B cell (primary cell): ENCODE measurements at places on chromosomes 1 and 21. TPM values are rescaled to one million over a fixed set of nuclear protein-coding genes. Genes with fewer than 3 reads are reported as not detected.

DNA sequence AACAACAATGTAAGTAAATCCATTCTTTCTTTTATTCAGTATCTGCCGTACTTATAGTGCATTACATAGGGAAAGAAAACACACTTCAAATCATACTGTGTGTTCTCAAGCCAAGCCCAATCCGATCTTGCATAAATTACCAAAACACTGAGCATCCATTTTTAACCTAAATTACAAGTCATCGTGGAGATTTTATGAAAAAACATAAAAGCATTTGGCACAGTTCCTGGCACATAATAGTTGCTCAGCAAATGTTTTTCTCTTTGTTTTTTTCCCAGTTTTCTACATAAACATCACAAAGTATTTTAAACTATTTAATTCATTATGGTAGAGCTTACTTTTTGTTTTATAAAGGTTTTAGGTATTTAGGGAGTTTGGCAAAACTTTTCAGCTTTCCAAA, 48.1 kb upstream of the LRRC8C start:
- H3K27me3 ChIP-seq: no peaks in the 10 kb centered on the region
- H3K27ac ChIP-seq: no peak overlapping the region
- no peaks in the 10 kb centered on the region for H3K4me1 ChIP-seq
- no peak for DNase-seq

Gene OR6K3
- not detected in 2 replicates for polyA plus RNA-seq

DNA sequence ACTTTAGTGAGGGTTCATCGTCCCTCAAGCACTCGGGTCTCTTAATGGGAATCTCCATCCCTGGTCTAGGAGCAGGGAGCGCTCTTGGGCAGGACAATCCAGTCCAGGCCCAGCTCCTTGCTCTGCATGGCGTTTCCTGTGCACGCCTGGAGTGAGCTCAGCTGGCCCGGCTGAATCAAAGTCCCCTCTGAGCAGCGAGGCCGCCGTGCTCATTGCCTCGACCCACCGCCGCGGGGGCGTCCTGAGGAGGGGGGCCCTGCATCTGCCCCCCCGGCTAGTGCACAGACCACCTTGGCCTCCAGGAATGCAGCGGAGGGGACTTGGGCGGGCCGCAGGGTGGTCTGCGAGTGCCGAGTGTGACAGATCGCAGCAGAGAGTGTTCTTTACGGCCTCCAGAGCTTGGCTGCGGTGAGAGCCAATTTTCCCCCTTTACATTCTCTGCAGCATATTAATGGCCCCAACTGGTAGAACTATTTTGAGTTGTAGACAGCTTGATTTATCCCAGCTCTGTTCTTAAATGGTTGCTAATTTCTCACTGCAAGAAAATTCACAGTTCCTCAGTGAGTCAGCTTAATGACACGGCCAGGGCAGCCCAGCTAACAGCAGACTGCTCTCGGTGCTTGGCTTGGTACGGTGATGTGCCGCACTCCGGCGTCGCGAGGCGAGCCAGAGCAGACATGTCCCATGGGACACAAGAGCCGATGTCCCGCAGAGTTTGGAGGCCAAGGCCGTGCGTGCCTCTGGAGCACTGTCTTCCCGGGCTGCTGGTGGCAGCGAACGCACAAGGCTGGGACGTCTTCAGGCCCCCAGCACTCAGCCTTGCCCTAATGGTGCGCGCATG, 39.8 kb downstream of the SNAP47 start:
- no peak overlapping the region for H3K27ac ChIP-seq
- H3K36me3 ChIP-seq: no peaks in the 10 kb centered on the region
- H3K27me3 ChIP-seq: no peaks in the 10 kb centered on the region
- H3K4me1 ChIP-seq: no peaks in the 10 kb centered on the region

GRCh38 chr1:31112266-31112935, 46.9 kb upstream of the PUM1 start:
- H3K27me3 ChIP-seq: no peaks in the 10 kb centered on the region
- no peak for DNase-seq
- peaks cover 5% of the 10 kb centered on the region for H3K4me1 ChIP-seq
- no peaks in the 10 kb centered on the region for H3K36me3 ChIP-seq

Gene MCOLN2
- 8.1 and 23.9 TPM in 2 replicates for polyA plus RNA-seq

DNA sequence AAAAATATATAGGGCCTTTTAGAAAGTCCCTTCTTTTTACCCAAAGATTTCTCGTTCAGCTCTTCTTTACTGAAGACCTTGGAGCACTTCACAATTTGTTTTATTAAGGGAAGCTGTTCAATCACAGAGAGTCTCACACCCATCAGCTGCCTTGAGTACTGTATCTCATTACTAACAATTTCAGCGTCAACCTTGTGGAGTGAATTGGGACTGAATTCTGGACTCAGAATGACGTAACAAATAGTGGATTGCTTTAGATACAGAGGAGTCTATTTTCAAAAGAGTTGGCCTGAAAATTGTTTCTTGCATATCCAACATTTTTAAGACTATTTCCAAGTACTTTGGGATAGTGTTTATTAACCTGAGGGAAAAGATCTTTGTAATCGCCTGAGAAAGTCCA, 7.9 kb downstream of the MAP10 start:
- H3K4me3 ChIP-seq: no peak overlapping the region
- H3K27ac ChIP-seq: no peak overlapping the region
- H3K4me1 ChIP-seq: no peaks in the 10 kb centered on the region
- H3K36me3 ChIP-seq: no peaks in the 10 kb centered on the region
- no peaks in the 10 kb centered on the region for H3K27me3 ChIP-seq

DNA sequence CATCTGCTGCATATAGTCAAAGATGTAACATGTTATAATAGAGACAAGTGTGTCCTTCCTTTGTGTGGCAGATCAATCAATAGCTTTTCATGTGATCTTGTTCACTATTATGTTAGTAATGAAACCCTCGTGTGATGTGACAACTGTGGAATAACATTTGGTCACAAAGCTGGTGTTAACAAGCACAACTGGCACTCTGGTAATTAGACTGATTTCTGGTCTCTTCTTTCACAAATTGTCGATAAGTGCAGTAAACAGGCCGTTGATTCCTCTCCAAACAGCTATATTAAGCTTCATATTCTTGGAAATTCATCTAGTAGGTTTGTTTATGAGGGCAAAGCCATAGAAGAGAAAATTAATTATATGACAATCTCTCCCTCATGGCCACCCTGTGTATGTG, 616.7 kb upstream of the PTBP2 start:
- no peak overlapping the region for H3K27ac ChIP-seq
- H3K4me3 ChIP-seq: no peak overlapping the region
- no peaks in the 10 kb centered on the region for H3K36me3 ChIP-seq
- no peaks in the 10 kb centered on the region for H3K27me3 ChIP-seq

GRCh38 chr1:40876891-40877290, 14.7 kb upstream of the CITED4 start:
- H3K27me3 ChIP-seq: no peaks in the 10 kb centered on the region
- H3K36me3 ChIP-seq: no peaks in the 10 kb centered on the region
- DNase-seq: no peak
- H3K4me1 ChIP-seq: no peaks in the 10 kb centered on the region

DNA sequence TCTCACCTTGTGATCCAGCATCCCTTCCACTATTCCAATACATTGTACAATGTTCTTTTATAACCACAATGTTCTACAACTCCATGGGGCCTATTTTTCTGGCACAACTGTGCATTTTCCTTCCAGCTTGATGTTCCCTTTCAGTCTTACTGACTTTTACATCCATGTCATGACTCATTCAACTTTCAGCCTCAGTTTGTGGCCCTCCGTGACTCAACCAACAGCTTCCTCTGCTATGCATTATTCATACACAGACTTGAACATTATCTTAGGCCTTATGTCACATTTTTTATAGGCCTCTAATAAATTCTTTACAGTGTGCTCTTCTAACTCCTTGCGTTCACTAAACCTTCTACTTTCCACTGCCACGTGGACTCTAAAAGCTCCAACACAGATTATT, 119.4 kb upstream of the PRMT6 start:
- H3K4me3 ChIP-seq: no peak overlapping the region
- no peaks in the 10 kb centered on the region for H3K4me1 ChIP-seq
- H3K27ac ChIP-seq: no peak overlapping the region
- DNase-seq: no peak
- H3K27me3 ChIP-seq: no peaks in the 10 kb centered on the region

- H3K4me1 ChIP-seq: peaks cover 61% of the 10 kb centered on the region
- peak overlapping the region; percentile 21 for H3K27ac ChIP-seq
- H3K36me3 ChIP-seq: peaks cover 5% of the 10 kb centered on the region
Observed at GRCh38 chr1:26696654-26697430, 1.0 kb downstream of the ARID1A start.

DNA sequence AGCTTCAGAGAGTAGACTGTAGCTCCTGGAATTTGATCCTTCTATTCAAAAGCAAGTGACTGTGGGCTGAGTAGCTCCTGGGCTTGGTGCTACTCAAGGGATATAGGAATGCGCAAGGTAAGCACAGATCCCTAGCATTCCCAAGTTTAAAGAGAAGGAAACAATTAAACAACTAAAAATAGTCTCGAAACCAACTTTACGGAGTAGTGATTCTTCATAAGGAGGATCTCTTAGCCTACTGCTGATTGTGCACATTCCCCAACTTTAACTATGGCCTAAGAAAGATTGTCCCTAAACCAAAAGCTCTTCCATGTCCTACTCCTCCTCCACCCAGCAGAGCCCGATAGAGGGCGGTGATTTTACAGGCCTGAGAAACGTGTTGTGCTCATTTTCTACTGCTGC, 226.5 kb upstream of the CAMK1G start:
- H3K27ac ChIP-seq: no peak overlapping the region
- no peak overlapping the region for H3K4me3 ChIP-seq
- no peaks in the 10 kb centered on the region for H3K36me3 ChIP-seq
- H3K4me1 ChIP-seq: no peaks in the 10 kb centered on the region

DNA sequence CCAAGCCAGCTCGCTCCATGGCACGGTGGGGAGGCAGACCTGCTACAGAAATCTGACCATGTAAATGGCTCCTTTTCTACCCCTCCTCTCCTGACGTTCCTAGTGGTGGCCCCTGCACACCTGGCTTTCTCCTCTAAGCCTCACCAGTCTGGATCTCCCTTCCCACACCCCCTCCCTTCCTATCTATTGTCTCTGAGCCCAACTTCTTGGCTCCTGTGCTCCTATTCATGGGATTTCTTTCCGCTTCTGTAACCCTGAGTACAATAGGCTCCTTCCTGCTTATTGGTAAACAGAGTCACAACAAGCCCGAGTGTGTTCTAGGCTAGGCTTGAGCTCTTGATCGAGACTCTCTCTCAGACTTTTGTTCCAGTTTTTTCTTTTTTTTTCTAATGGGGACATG, 17.6 kb downstream of the OPTC start:
- H3K27ac ChIP-seq: no peak overlapping the region
- H3K27me3 ChIP-seq: no peaks in the 10 kb centered on the region
- no peak for DNase-seq
- peaks cover 9% of the 10 kb centered on the region for H3K4me1 ChIP-seq
- no peaks in the 10 kb centered on the region for H3K36me3 ChIP-seq

GRCh38 chr1:229452956-229453801, 19.3 kb upstream of the ACTA1 start:
- H3K36me3 ChIP-seq: peaks cover 14% of the 10 kb centered on the region
- H3K4me3 ChIP-seq: no peak overlapping the region
- no peak overlapping the region for H3K27ac ChIP-seq
- no peak for DNase-seq
- H3K27me3 ChIP-seq: no peaks in the 10 kb centered on the region

GRCh38 chr1:78304761-78305160, 186.0 kb upstream of the PTGFR start:
- H3K36me3 ChIP-seq: no peaks in the 10 kb centered on the region
- H3K27ac ChIP-seq: no peak overlapping the region
- DNase-seq: no peak

Gene ATP5IF1
- polyA plus RNA-seq: 128 and 255 TPM in 2 replicates

- H3K4me3 ChIP-seq: no peak overlapping the region
- no peak overlapping the region for H3K27ac ChIP-seq
- no peak for DNase-seq
- no peaks in the 10 kb centered on the region for H3K4me1 ChIP-seq
- H3K36me3 ChIP-seq: no peaks in the 10 kb centered on the region
Observed at GRCh38 chr1:66578841-66579240, 44.9 kb downstream of the SGIP1 start.

DNA sequence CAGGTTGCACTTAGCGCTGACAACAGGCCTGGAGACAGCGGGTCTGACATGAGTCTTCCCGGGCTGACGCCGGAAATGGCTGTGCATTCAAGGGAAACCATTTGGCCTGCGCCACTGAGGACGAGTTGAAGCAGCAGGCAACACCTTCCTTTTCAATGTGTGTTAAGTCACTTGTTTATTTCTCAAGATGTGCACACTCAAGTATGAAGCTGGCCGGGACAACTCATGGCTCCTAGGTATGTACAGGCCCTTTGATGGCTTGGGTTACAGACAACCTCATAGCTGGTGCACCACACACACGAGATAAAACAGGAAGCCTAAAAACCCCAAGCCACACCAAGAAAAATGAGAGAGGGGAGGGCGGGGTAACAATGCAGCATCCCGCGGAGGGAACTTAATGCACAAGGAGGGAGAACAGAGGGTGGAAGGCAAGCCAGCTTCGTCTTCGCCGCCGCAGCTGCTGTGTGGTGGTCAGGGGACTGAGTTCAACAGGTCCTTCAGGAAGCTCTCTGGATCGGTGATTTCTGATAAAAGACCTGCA, 118.0 kb upstream of the IFFO2 start:
- no peak for DNase-seq
- H3K27ac ChIP-seq: no peak overlapping the region
- peaks cover 59% of the 10 kb centered on the region for H3K36me3 ChIP-seq

GRCh38 chr1:43870306-43870705, 63.3 kb upstream of the ARTN start:
- H3K4me3 ChIP-seq: no peak overlapping the region
- H3K36me3 ChIP-seq: no peaks in the 10 kb centered on the region
- no peak overlapping the region for H3K27ac ChIP-seq
- no peaks in the 10 kb centered on the region for H3K4me1 ChIP-seq
- H3K27me3 ChIP-seq: no peaks in the 10 kb centered on the region

- no peaks in the 10 kb centered on the region for H3K36me3 ChIP-seq
- no peak overlapping the region for H3K4me3 ChIP-seq
- no peaks in the 10 kb centered on the region for H3K4me1 ChIP-seq
Observed at GRCh38 chr1:25529518-25530185, 13.8 kb upstream of the LDLRAP1 start.

DNA sequence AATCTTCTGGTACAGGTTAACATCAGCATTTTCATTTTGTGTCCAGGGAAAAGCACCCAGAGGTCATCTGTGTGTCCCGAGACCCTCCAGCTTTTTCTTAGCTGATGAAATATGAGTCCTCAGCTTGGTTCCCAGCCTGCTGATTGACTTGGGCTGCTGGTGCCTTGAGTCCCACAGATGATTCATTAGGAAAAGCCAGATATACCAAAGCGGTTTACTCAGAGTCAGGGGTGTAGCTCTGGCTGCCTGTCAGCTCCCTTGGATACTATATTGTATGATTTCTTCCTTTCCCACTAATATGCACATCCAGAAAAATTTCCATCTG, 43.7 kb upstream of the MAB21L3 start:
- no peaks in the 10 kb centered on the region for H3K4me1 ChIP-seq
- H3K4me3 ChIP-seq: no peak overlapping the region
- no peaks in the 10 kb centered on the region for H3K27me3 ChIP-seq
- H3K27ac ChIP-seq: no peak overlapping the region

Gene FAM229A
- polyA plus RNA-seq: 33.3 and 40.9 TPM in 2 replicates
